NCI-H69 (cell line): ENCODE measurements at places on chromosomes 7 and 10.

GRCh38 chr10:102781090-102781920 is 37.6 kb downstream of the WBP1L start:
- no peak for DNase-seq

- DNase-seq: peak; percentile 2
Measured at GRCh38 chr10:108631332-108631731, 1292.0 kb downstream of the XPNPEP1 start.

- peak; percentile 4 for DNase-seq
Measured at GRCh38 chr7:85114342-85114741, 72.5 kb downstream of the SEMA3D start.

DNA sequence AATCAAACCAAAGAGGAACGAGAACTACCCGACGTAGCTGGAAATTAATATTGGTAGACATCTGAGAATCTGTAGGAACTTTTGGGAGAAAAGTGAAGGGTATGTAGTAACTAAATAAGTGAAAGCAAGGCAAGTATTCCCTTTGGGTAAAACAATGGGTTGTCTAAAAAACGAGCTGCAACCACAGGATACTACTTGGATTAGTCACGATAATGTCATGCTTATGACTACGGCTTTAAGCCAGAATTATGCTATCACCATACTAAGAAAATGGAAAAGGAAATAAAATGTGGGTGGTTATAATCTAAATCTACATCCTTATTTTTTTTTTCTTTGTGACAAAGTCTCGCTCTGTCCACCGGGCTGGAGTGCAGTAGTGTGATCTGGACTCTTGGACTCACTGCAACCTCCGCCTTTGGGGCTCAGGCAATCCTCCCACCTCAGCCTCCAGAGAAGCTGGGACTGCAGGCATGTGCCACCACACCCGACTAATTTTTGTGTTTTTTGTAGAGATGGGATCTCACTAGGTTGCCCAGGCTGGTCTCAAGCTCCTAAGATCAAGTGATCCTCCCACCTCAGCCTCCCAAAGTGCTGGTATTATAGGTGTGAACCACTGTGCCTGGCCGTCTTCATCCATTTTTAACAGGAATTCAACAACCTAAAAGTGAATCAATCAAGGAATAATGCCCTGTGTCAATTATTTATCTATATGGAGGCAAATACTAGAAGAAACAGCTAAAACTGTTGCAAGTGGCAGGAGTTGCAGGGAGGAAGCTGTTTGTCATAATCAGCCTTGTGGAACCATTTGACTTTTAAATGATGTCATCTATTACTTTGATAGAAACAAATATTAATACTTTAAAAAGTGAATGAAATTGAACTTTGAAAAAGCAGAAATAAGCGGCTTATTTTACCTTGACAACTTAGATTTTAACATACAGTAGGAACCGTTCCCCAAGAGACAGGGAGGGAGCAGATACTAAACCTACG is 189.3 kb downstream of the PRPF18 start:
- no peak for DNase-seq

DNA sequence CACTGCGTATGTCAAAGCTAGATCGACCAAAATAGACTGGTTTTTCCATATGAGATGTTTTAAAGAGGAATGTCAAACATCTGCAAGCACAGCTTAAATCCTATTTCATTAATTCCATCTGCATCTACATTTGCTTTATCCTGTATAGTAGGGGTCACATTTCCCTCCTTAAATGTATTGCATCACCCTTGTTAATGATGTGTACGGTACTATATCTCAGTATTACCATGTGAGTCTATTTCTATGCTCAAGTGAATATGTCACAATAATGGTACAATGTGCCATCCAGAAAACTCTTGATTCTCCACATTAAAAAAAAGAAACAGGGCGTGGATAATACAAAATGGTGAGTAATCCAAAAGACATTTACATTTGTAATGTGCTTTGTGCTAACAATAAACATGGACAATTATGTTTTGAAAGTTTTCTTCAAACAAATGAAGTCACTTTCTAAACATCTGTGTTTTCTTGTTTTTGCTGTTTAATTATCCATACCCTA is 56.6 kb downstream of the TWIST1 start:
- DNase-seq: peak; percentile 45

DNA sequence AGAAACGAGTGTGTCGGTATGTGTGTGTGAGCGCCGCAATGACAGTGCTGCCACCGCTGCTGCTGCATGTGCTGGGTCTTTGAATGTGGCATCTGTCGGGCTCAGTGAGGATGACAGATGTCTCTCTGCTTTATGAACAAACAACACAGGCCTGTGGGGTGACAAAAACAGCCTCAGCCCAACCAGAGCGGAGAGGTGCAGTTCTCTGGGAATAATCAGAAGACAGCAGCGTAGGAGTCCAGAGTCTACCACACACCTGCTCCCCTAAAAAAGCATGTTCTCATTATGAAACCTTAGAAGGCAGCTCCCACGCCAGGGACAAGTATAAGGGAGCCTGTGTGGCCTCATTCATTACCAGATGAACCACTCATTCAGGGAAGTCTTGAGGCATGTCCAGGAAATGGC is 278.3 kb downstream of the KCNMA1 start:
- DNase-seq: peak; percentile 9

- DNase-seq: peak; percentile 62
Measured at GRCh38 chr10:35783305-35783838, 141.3 kb upstream of the FZD8 start.

GRCh38 chr10:14837003-14837756 is 657 bp downstream of the CDNF start:
- DNase-seq: peak; percentile 50

DNA sequence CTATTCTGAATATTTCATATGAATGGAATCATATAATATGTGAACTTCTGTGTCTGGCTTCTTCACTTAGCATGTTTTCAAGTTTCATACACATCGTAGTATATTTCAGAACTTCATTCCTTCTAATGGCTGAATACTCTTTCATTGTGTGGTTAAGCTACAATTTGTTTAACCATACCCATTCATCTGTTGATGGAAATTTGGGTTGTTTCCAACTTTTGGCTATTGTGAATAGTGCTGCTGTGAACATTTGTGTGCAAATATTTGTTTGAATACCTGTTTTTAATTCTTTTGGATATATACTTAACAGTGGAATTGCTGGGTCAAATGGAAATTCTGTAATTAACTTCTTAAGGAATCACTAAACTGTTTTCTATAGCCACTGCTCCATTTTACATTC is 86.0 kb upstream of the MDFIC start:
- DNase-seq: peak; percentile 80

DNA sequence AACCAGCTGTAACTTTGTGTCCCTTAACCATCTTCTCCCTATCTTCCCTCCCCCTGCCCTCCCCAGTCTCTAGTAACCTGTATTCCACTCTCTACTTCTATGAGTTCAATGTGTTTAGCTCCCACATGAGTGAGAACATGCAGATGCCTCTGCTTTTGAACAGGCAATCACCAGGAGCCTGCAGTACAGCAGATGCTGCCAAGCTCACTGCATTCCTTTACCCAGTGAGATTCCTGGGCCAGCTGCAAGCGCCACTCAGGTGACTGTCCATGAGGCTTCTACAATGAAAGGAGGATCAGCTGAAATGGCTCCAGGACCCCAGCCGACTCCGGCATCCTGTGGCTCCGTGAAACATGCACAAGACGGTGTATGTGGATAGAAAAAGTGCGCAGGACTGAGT is 15.7 kb downstream of the GRID1 start:
- no peak for DNase-seq

GRCh38 chr7:46123-46829 is 146.1 kb upstream of the FAM20C start:
- no peak for DNase-seq

DNA sequence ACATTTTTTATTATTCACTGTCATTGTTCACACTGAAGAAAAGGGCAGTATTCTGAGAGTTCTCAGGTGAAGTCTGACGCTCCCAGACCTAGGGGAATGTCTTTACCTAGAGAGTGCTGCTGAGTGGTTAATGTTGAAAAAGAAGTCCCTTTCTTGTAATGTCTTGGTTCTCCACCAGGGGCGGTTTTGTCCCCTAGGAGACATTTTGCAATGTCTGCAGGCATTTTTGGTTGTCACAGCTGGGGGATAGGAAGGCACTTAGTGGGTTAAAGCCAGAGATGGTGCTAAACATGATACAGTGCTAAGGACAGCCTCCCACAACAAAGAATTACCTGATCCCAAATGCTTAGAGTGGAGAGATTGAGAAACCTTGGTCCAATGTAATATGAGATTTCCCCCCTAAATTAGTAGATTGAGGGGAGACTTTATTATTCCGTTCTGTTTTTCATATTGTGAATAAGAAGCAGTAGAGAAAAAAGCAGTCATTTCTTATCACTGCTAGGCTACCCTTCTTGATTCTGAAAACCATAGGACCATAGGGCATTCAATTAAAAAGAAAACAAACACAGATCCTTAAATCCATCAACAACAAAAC is 13.1 kb downstream of the UMAD1 start:
- DNase-seq: peak; percentile 67

DNA sequence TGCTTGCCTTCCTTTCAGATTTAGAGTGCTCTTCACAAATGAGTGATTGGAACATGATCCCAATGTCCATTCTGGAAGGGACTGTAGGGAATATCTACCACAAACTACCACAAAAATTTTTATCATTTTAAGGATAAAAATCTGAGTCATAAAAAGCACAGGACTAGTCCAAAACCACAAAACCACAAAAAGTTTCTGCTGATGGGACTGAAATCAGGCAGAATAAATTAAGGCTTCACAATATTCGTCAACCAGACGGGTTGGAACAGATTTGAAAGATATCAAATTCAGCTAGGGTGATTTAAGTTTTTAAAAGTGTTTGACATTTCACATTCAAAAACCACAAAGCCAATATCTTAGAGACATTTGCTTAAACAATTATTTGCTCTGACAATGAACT is 100.1 kb upstream of the PTN start:
- no peak for DNase-seq

DNA sequence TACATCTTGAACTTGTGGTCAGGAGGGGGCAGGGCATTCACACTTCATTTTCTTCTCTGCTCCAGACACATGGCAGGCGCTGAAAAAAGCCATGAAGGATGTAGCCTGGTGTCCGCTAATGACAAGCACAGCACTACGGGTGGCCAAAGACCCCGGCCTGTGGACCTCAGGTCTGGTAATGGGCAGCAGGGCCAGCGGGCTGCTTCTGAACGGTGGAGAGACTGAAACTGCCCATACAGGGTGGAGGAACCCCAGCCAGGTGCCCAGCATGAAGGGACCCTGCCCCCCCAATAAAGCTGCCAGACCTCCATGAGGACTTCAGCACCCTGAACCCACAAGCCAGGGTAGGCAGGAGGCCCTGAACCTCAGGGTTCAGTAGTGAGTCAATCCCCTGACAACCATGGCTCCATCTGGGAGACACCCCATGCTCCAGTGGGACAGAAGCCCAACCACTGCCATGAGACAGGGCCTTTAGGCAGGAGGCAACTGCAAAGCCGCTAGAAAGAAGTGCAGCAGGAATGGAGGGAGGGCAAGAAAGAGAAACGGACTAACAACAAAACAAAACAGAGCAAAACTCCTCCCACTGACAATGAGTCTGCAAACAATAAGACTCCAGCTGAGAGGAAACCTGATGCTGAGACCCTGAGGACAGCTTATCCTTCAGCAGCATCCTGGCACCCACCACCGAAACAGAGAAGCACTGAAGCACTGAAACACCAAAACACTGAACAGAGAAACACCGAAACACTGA is 140.2 kb upstream of the PPP2R2D start:
- no peak for DNase-seq

GRCh38 chr10:12589291-12589690 is 239.9 kb downstream of the CAMK1D start:
- peak; percentile 82 for DNase-seq

GRCh38 chr7:106421181-106421762 is 136.5 kb upstream of the NAMPT start:
- DNase-seq: peak; percentile 30
